Stomach (tissue), 19 donors: ENCODE measurements at places on chromosomes 5 and 9. TPM values are rescaled to one million over a fixed set of nuclear protein-coding genes. Genes with fewer than 3 reads are reported as not detected.

CAMK4 gene
- total RNA-seq, result 25.1 TPM

TAF1L gene
- total RNA-seq, result not detected

SCGB3A2 gene
- not detected for total RNA-seq

C5 gene
- 5.8 TPM for total RNA-seq

C7 gene
- 205 TPM for total RNA-seq

LMBRD2 gene
- total RNA-seq, result 10.3 TPM

ROR2 gene
- 21.4 TPM for total RNA-seq

- H3K4me1 ChIP-seq, result no peaks in the 10 kb centered on the region
- H3K4me3 ChIP-seq, result no peak overlapping the region
- no peaks in the 10 kb centered on the region for H3K27me3 ChIP-seq
- DNase-seq, result no peak
- H3K36me3 ChIP-seq, result no peaks in the 10 kb centered on the region
- no peak overlapping the region for H3K27ac ChIP-seq
These were observed 37.9 kb downstream of the MED27 start for GRCh38 chr9:132041798-132042197.

- no peak overlapping the region for H3K27ac ChIP-seq
- no peak for DNase-seq
- no peak overlapping the region for H3K4me3 ChIP-seq
- no peaks in the 10 kb centered on the region for H3K36me3 ChIP-seq
These were observed 502.0 kb downstream of the BNC2 start for GRCh38 chr9:16368237-16369087.

DNA sequence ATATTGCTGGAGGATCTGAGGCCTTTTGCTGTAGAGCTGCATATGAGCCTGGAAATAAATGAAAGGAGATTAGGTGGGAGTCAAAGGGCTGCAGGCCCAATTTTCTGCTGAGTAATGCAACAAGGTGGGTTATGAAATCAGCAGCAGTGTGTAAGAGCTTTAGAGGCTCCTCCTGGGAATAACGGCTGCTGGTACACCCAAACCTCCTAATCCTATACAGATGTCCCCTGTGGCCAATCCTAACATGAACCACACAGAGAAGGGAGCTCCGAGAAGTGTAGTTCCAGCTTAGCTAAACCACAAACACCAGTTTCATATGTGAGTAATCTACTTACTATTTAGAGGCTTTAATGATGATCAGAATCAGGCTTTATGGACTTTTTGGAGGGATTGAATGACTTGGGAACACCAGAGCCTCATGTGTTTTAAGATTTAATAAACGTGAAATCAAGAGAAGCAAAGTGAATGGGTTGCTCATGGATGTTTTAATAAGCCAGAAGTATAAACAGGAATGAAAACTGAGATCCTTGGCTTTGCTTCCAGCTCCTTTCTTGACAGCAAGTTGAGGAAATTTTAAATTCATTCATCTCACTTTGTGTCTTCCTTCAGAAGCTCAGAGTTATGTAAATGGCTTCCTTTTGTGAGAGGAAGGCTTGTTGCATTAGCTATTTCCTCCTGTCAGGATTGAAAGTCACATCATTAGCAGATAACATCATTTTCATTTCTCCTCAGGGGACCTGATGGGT lies 437.5 kb downstream of the TMEM232 start:
- no peaks in the 10 kb centered on the region for H3K4me1 ChIP-seq
- DNase-seq, result no peak

- no peaks in the 10 kb centered on the region for H3K27me3 ChIP-seq
- H3K36me3 ChIP-seq, result no peaks in the 10 kb centered on the region
- no peak overlapping the region for H3K27ac ChIP-seq
- no peak overlapping the region for H3K4me3 ChIP-seq
These were observed 436.0 kb upstream of the CDH9 start for GRCh38 chr5:27474395-27474794.

DNA sequence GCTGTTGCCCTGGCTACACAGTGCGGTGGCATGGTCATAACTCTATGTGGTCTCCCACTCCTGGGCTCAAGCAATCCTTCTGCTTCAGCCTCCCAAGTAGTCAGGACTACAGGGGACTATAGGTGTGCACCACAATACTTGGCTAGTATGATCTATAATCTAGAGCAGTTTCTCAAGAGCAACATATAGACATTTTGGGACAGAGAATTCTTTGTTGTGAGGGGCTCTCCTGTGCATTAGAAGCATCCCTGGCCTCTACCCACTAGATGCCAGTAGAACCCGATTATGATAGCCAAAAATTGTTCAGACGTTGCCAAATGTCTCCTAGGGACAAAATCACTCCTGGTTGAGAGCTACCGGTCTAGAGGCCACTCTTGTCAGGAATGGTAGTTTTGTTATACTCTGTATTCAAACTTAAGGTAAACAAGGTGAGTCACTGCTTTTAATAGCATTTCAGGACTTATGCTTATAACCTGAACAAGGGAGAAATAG lies 7.2 kb downstream of the ANKHD1 start:
- H3K27me3 ChIP-seq, result no peaks in the 10 kb centered on the region
- peak overlapping the region; percentile 13 for H3K27ac ChIP-seq
- H3K4me1 ChIP-seq, result peaks cover 86% of the 10 kb centered on the region
- H3K4me3 ChIP-seq, result no peak overlapping the region
- H3K36me3 ChIP-seq, result peaks cover 9% of the 10 kb centered on the region

DNA sequence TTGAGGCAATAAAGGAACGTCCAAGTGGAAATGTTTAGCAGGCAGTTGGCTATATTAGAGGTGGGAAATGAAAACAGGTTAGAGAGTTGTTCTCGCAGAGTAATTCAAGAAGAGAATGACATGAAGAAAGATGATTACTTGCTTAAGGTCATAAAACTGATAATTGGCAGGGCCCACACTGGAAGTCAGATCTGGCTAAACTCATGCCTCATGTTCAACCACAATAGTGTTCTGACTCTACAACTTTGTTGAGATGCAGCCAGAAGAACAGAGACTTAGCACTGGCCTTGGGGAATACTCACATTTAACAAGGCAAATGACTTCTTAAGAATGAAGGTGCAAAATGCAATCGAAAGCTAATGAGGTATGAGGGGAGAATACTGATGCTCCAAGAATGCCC lies 27.2 kb upstream of the TNFSF8 start:
- no peaks in the 10 kb centered on the region for H3K27me3 ChIP-seq
- H3K36me3 ChIP-seq, result no peaks in the 10 kb centered on the region
- no peak for DNase-seq
- no peaks in the 10 kb centered on the region for H3K4me1 ChIP-seq
- no peak overlapping the region for H3K4me3 ChIP-seq

- no peaks in the 10 kb centered on the region for H3K4me1 ChIP-seq
- H3K36me3 ChIP-seq, result no peaks in the 10 kb centered on the region
- H3K4me3 ChIP-seq, result no peak overlapping the region
- peaks cover 37% of the 10 kb centered on the region for H3K27me3 ChIP-seq
- no peak overlapping the region for H3K27ac ChIP-seq
These were observed 85.0 kb upstream of the COL5A1 start for GRCh38 chr9:134556531-134557068.

DNA sequence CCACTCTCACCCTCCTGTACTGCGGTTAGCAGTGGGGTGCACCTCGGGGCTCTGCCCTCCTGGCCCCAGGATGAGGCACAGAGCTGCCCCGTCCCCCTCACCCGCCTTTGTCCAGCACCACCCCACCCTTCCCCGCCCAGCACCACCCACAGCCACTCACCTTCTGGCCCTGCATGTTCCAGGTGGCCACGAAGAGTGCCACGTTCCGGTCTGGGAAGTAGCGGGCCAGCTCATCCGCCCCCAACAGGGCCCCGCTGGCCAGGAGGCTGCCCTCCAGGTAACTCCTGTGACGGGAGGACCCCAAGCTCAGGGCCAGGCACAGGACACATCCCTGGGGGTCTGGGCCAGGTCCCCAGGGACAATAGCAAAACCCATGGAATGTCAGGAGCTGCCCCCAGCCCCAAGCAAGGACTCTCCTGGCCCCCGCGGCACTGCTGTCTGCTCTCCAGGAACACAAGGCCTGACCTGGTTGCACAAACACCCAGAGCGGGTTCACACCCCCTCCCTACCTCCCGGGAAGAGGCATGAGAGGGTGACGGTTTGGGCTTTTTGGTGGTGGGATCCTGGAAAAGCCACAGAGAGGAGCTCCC lies 5.0 kb downstream of the INPP5E start:
- H3K27ac ChIP-seq, result no peak overlapping the region
- DNase-seq, result no peak
- no peak overlapping the region for H3K4me3 ChIP-seq
- H3K4me1 ChIP-seq, result peaks cover 27% of the 10 kb centered on the region
- H3K27me3 ChIP-seq, result no peaks in the 10 kb centered on the region

DNA sequence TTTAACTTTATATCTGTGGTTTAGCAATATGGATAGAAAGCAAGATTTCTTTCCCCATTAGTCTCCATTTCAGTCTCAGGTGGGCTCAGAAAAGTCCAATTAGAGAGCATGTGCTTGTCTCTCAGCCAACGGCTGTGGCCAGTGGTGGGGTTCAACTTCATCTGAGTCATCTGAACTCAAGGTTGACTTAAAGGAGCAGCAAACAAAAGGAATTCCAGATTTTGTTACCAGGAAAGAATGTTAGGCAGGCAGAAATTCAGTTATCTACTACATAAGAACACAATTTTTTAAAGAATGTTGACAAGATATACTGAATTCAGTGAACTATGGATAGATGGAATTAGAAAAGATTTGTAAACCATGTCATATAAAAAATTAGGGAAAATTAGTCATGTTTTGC lies 784.1 kb downstream of the MAT2B start:
- H3K4me3 ChIP-seq, result no peak overlapping the region
- H3K4me1 ChIP-seq, result no peaks in the 10 kb centered on the region
- no peaks in the 10 kb centered on the region for H3K27me3 ChIP-seq
- H3K36me3 ChIP-seq, result no peaks in the 10 kb centered on the region
- DNase-seq, result no peak

GRCh38 chr5:108380531-108381349 lies 1.2 kb downstream of the FBXL17 start:
- H3K4me3 ChIP-seq, result peak overlapping the region; percentile 91
- H3K27me3 ChIP-seq, result no peaks in the 10 kb centered on the region
- H3K4me1 ChIP-seq, result peaks cover 33% of the 10 kb centered on the region
- peak; percentile 29 for DNase-seq
- no peaks in the 10 kb centered on the region for H3K36me3 ChIP-seq
- H3K27ac ChIP-seq, result peak overlapping the region; percentile 99

- DNase-seq, result no peak
- H3K4me3 ChIP-seq, result no peak overlapping the region
- no peaks in the 10 kb centered on the region for H3K4me1 ChIP-seq
- H3K36me3 ChIP-seq, result no peaks in the 10 kb centered on the region
- H3K27ac ChIP-seq, result no peak overlapping the region
- H3K27me3 ChIP-seq, result no peaks in the 10 kb centered on the region
These were observed 1333.7 kb upstream of the WWC1 start for GRCh38 chr5:166957782-166958181.

DNA sequence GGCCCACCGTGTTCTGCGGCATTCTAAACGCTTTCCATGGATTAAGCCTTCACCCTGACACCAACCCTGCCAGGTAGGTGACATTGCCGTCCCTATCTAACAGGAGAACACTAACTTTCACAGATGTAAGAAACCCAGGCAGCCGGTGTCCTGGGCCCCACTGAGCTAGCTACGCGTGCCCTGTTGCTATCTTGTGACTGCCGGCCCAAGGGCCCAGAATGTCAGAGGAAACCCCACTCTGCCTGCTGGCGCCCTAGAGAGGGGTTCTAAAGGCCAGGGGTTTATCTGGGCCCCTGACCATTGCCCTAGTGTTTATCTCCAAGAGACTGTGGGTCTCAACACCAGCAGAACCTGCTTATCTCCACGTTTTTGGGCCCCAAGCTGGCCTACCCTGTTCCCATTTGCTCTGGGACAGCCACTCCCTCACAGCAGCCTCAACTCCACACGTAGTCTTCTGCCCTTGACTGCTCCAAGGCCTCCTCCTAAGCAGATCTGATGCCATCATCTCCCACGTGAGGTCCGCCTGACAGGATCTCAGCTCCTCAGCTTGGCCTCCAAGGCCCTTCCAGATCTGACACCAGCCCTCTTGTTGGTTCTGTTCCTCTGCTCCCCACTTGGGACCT lies 18.1 kb upstream of the ZBTB34 start:
- no peaks in the 10 kb centered on the region for H3K27me3 ChIP-seq
- H3K4me1 ChIP-seq, result peaks cover 11% of the 10 kb centered on the region
- no peak overlapping the region for H3K4me3 ChIP-seq
- H3K36me3 ChIP-seq, result peaks cover 12% of the 10 kb centered on the region

- no peak overlapping the region for H3K27ac ChIP-seq
- no peaks in the 10 kb centered on the region for H3K36me3 ChIP-seq
- no peak for DNase-seq
- H3K4me3 ChIP-seq, result no peak overlapping the region
- H3K4me1 ChIP-seq, result no peaks in the 10 kb centered on the region
These were observed 167.7 kb upstream of the NMUR2 start for GRCh38 chr5:152572812-152573211.

GRCh38 chr5:68396722-68397121 lies 181.2 kb downstream of the PIK3R1 start:
- H3K27me3 ChIP-seq, result no peaks in the 10 kb centered on the region
- peak; percentile 51 for DNase-seq
- no peak overlapping the region for H3K4me3 ChIP-seq
- peaks cover 9% of the 10 kb centered on the region for H3K4me1 ChIP-seq
- peak overlapping the region; percentile 90 for H3K27ac ChIP-seq
- no peaks in the 10 kb centered on the region for H3K36me3 ChIP-seq

GRCh38 chr9:86801246-86801645 lies 146.1 kb downstream of the GAS1 start:
- DNase-seq, result no peak
- no peaks in the 10 kb centered on the region for H3K36me3 ChIP-seq
- no peak overlapping the region for H3K4me3 ChIP-seq
- no peak overlapping the region for H3K27ac ChIP-seq

DNA sequence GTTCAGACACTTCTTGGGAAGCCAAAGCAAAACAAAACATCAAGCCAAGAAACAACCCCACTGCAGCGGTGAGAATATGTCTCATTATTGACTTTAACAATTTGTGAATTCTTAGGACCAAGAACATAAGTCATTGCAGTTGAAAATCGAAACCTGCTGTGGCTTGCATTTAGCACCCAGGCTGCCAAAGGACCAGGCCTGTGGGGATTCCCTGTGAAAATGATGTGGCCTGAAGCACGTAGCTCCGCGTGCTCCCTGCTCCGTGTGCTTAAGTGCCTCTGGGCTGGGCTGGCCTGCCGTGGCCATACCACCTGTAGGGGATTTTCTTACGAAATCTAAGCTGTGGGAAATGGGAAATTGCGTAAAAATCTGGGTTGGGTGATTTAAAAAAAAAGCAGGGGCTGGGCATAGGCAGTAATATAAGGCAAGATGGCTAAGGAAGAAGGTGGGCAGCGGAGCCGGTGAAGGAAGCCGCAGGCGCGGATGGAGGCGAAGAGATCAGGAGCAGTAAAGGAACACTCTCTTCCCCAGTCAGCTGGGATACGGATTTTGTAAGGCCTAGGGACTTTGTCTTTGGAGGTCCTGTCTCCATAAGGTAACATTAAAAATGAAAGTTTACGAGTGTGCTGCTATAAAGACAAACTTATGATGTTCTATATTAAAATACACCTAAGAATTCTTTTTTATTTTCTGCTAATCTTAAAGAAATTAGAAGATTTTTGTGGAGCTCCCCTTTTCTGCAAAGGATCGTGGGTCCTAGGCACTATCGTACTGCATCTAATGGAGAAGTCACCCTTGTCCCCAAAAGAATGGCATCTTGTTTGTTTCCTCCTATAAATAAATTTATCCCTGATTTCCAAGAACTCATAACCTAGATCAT lies 189.6 kb upstream of the SEMA6A start:
- no peaks in the 10 kb centered on the region for H3K36me3 ChIP-seq
- no peaks in the 10 kb centered on the region for H3K27me3 ChIP-seq
- no peak overlapping the region for H3K4me3 ChIP-seq
- no peaks in the 10 kb centered on the region for H3K4me1 ChIP-seq
- DNase-seq, result no peak
